ENCODE measurements at places on chromosomes 16 and 17.

DNA sequence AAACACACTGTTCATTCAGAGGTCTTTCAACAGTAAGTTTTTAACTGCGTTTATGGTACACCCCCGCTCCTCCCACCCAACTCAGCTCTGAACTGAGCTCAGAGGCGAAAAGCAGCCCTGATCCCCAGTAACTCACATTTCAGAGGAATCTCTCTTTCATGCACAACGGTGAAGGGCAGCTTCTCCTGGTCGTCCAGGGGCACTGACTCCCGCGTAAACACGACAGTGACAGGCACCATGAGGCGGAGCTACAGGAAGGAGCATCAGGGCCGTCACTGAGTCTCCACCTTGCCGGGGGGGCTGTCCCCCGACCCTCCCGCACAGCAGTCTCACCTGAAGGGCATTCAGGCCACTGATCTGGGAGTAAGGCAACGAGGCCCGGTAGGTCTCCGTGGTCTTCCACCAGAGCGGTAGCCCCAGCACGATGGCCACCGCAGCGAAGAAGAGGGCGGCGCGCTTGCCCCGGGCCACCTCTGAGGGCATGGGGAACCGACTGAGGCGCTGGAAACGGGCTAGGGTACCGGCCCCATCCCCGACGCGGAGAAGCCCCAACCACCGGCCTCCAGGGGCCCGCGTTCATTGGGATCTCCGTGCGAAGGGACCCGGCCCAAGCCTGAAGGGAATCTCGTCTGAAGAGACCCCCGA, 486 bp downstream of the PIGS start:
- DNase-seq = peak; percentile 43

DNA sequence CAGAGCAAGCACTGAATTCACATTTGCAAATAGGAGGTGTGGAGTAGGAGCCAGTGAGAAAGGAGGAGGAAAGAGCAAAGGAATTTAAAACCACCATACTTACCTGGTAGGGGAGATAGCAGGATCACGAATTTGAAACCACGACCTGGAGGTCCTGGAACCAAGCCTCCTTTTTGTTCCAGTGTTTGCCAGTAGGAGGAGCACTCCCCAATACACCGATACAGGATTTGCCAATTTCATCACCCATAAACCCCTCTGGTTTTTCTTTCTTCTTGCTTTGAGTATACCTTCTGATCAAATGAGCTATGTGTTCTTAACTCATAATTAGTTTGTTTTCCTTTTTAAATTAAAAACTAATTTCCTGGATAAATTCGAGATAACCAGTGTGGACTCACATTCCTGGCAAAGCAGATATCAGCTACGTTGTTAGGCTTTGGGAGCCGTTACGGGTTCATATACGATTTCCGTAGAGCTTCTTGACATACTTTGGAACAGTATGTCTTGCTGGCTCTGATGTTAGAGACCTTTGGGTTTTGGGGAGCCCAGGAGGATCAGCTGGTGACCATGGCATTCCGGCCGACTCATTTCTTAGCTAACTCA, 22.7 kb downstream of the BCO1 start:
- DNase-seq = peak; percentile 16

DNA sequence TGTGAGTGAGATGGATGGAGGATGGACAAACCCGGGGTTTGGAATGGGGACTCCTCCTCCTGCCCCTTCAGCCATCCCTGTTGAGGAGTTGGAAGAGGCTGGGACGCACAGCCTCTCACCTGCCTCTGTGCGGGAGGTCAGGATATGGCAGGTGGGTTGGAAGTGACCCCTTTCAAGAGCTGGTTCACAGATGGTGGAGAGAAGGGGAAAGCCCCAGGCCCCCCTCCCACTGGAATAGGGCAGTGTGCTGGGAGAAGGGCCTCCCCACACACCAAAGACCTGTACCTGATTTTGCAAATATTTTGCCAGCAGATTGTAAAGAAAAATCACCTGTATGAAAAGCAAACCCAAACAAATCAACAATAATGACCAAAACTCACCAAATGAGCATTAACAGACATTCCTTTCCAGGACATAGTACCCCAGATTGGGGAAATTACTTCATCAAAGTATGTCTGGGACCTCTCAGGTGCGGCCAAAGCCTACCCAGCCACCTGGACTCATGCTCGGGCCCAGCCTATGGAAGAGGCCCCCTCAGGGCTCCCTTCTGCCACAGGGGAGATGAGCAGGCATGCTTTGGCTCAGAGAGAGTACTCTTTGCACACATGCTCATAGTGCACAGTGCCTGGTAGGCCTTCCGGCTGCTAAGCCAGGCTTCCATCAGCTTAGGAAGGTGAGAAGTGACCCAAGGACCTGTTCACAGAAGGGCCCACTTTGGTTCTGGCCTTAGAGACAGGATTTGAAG, 7.8 kb downstream of the SLC47A2 start:
- DNase-seq = no peak

- DNase-seq = no peak
These were observed 24.4 kb upstream of the ERCC4 start for GRCh38 chr16:13895516-13895915.

DNA sequence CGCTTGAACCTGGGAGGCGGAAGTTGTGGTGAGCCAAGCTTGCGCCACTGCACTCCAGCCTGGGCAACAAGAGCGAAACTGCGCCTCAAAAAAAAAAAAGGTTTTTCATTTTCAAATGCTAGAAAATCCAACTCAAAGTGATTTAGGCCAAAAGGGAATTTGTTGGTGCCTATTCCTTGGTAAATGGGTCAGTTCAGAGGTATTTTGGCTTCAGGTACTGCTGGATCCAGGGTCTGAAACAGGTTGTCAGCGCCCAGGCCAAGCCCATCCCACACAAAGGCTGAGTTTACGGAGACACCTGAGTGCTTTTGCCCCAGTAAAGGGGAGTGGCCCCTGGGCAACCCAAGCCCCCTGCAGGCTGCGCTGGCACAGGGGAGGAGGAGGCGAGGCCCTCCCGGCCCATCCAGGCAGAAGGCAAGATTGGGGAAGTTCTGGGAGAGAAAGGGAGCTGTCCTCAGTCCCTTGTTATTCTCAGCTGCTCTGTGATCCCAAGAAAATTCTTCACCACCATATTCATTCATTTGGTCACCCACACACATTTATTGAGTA, 8.5 kb upstream of the JPH3 start:
- no peak for DNase-seq

DNA sequence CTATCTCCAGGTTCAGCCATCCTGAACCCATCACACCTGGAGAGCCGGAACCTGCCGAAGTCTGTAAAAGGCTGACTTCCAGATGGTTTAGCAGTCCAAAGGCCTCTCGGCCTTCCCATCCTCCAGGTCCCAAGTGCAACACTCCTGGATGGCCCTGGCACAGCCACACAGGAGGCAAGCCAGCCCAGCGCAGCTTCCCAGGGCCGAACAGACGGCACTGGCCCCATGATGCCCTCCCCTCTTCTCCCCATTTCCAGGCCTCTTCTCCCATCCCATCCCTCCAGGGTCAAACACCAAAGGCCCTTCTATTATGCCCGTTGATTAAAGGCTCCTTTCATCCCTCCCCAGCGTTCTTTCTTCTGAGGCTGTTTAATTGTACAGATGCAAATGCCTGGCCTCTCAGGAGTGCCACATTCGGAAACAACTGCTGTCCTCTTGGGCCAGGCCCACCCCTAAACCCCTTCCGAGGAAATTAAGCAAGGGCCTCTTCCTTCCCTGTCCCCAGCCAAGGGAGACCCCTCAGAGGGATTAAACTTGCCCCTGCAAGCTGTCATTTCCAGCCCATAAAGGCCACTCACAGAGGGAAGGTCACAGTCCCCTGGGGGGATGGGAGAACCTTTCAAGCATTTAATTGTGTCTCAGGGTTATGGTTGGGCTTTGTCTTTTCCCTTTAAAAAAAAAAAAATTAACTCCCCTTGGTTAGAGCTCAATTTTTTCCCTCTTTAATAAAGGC, 30.8 kb downstream of the AXIN2 start:
- DNase-seq = no peak

- peak; percentile 32 for DNase-seq
These were observed 394.5 kb upstream of the C16orf82 start for GRCh38 chr16:26672206-26672605.

DNA sequence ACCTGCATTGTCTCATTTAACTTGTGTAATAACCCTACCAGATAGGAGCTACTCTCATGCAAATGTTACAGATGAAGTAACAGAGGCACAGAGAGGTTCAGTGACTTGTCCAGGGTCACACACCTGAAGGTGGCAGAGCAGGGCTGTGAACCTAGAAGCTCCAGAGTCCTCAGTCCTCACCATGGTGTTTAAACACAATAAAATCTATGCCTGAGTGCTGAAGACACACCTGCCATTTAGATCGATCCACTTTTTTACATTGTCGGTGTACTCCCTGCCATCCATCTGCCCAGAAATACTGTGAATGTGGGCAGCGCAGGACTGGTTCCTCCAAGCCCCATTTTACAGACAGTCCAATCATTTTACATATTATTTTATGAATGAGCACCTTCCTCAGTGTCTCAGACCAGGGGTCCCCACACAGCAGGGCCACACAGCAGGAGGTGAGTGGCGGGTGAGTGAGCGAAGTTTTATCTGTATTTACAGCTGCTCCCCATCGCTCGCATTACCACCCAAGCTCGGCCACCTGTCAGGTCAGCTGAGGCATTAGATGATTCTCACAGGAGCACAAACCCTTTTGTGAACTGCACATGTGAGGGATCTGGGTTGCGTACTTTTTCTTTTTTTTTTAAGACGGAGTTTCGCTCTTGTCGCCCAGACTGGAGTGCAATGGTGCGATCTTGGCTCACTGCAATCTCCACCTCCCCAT, 5.6 kb downstream of the IL4R start:
- DNase-seq = no peak

- no peak for DNase-seq
These were observed 16.9 kb upstream of the CYTH1 start for GRCh38 chr17:78798695-78799559.

DNA sequence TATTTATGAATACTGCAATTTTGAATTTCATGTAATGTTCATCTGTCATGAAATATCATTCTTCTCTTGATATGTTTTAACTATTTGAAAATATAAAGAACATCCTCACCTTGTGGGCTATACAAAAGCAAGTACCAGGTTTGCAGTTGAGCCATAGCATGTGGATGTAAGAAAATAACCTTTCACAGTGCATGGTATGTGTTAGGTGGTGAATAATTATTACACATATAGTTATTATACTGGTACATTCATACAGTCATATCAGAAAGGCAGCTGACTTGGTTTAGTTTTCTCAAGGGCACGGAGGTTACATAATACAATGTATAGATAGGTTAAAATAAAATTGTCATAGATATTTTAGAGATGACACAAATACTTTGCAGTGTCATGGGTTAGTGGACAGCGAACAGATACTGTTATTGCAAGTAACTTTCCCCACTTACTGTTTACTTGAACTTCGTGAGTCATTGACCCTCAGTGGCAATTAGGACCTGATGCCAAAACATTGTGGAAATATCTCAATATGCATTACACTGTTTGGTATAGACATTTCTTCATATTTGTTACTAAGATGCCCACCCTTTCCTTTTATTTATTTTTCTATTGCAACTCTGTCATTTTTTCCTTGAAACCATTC, 445.4 kb upstream of the GOT2 start:
- no peak for DNase-seq

DNA sequence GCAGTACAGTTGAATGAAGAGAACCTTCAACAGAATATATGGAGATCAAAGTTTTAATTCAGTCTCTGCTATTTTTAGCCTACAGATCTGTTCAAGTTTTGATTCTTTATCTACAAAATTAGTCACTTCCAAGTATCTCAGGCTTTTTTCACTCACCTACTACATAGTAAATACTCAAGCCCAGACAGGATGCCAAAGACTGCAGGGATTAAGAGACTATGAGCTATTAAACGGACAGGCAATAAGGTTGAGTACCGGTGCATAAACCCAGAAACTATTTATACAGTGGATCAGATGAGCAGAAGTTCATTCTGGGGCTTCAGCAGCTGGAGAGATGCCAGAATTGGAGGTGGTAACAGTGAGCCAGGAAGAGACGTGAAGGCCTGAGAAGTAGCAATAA, 18.7 kb upstream of the OR3A1 start:
- no peak for DNase-seq

GRCh38 chr16:25692742-25693508, 1.2 kb downstream of the HS3ST4 start:
- DNase-seq = no peak

- no peak for DNase-seq
These were observed 178.1 kb downstream of the CNTNAP4 start for GRCh38 chr16:76455257-76455656.

DNA sequence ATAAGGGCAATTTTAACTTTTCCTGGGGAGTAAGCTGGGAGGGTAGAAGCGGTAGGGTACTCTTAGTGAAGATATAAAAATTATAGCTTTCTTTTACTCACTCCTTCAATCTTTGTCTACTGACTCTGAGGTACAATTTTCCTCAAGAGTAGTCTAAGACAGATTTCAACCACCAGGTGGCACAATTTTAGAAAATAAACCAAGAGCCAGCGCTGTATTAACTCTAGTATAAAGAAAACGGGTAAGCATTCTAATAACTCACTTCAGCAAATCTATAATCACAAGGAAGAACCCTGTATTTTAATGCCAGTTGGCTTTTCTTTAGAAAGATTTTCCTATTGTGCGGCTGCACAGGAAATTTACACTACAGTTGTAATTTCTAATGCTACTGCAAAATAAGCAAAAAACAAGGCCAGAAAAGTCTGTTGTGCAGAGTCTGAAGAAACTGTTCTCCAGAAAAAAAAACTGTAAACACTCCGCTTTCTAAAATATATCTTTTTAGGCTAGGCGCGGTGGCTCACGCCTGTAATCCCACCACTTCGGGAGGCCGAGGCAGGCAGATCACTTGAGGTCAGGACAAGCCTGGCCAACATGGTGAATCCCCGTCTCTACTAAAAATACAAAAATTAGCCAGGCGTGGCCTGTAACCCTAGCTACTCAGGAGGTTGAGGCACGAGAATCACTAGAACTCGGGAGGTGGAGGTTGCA, 1.9 kb downstream of the CMC2 start:
- DNase-seq = no peak

DNA sequence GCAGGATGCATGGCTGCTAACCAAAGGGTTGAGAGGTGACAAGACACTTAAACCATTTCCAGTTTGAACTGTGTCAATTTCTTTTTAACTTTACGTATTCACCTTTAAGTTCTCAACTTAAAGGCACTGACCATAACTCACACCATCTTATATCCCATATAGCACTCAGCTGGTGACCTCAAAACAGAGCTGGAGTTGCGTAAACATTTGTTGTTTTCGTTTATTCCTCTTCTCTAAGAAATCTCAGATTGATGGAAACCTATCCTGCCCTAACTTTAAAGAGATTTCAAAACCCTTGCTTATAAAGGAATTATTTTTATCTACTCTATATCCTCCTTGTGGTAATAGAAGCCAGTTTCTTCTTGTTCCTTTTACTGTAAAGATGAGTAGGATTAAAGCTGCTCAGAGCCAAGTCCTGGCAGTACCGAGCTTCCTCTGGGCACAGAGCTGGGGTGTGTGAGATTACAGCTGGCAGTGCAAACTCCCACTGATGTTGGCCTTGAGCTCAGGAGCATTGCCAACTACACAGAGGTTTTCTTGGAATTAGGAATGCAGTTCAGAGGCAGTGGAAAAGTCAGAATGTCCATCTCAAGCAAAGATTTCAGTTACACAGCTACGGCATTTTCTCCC, 1.3 kb downstream of the KCTD2 start:
- DNase-seq = no peak

- DNase-seq = no peak
These were observed 19.4 kb downstream of the DHX38 start for GRCh38 chr16:72112906-72113615.
